ENCODE measurements at places on chromosomes 7 and 10.

DNA sequence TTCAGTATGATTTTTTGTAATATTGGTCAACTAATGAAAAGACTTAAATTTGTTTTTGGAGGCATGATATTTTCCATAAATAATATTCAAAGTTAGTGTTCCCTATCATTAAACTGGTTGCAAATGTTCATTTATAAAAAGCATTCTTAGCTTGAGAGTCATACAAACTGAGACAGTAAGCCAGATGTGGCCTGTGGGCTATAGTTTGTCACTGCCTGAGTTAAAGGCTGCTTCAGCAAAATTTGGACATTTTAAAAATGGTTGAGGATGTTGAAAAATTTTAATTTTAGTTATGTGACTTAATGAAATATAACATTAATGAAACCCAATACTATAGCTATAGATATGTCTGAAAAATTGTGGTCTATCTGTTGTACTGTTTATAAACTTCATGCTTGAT is 180.2 kb upstream of the CACNA2D1 start:
- no peak for DNase-seq

GRCh38 chr10:99612167-99612831 is 7.9 kb downstream of the SLC25A28 start:
- DNase-seq = no peak

GRCh38 chr10:33698033-33698432 is 363.6 kb upstream of the NRP1 start:
- DNase-seq = no peak

- DNase-seq = no peak
These were observed 59.1 kb downstream of the BPGM start for GRCh38 chr7:134705716-134706115.

DNA sequence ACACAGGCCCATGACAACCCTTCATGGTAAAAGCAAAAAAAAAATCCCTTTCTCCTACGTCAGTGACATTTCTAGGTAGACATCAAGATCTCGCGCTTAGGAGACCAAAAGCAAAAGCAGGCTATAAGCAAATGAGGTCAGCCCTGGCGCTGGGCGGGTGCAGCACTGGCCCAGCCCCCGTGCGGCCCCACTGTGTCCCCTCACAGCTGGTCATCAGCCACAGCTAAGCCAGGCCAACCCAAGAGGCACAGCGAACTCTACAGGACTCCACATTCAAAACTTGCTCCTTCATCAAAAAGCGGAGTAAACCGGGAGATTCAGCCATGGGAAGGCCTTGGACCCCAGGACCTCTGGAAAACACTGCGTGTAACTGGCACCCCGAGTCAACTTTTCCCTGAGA is 113.7 kb downstream of the PTPRN2 start:
- DNase-seq = no peak

GRCh38 chr7:151792086-151792485 is 84.8 kb downstream of the PRKAG2 start:
- no peak for DNase-seq

DNA sequence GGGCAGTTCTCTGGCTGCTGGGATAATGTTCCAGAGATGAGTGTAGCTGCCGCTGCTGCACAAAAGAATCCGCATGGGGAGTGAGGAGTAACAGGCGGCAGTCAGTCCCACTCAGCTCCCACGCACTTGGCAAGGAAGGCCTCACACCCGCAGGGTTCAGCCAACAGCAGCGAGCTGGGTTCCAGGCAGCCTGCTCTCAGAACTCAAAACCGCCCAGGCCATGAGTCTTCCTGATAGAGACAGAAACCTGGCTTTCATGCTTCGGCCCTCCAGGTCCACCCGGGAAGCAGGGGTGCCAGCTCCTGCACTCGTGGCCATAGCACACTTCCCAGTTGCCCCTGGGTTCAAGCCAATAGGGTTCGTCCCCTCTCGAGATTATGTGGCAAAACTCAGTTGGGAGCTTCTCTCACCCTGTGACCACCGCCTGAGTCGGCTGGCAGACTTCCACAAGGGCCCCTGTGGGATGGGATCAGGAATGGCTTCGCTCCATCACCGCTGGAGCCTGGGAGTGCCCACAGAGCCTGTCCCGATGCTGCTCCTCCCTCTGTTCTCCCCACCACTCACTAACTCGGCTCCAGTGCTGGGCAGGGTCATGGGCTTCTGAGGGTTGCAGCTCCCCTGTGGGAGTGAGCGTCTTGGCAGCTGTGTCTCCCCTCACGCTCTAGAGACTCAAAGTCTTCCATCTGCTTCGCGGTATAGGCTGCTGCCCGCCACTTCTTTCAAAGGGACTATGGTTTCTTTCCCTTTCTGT is 20.6 kb downstream of the CLRN3 start:
- DNase-seq = no peak

DNA sequence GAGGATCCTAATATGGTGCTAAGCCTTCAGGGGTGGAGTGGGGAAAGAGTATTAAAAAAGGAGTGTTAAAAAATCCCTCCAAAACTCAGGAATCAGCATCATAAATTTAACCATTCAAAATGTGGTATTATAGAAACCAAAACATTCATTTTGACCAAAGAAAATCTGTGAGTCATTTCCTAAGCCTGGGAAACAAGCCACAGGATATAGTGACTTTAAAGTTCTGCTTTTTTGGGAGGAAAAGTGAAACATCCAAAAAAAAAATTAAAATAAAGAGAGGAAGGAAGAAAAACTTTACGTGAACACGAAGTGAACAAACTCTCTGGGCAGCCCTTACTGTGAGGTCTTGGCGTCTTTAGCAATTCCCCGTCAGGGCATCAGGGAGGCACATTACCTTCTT is 74.0 kb upstream of the GSDME start:
- no peak for DNase-seq

DNA sequence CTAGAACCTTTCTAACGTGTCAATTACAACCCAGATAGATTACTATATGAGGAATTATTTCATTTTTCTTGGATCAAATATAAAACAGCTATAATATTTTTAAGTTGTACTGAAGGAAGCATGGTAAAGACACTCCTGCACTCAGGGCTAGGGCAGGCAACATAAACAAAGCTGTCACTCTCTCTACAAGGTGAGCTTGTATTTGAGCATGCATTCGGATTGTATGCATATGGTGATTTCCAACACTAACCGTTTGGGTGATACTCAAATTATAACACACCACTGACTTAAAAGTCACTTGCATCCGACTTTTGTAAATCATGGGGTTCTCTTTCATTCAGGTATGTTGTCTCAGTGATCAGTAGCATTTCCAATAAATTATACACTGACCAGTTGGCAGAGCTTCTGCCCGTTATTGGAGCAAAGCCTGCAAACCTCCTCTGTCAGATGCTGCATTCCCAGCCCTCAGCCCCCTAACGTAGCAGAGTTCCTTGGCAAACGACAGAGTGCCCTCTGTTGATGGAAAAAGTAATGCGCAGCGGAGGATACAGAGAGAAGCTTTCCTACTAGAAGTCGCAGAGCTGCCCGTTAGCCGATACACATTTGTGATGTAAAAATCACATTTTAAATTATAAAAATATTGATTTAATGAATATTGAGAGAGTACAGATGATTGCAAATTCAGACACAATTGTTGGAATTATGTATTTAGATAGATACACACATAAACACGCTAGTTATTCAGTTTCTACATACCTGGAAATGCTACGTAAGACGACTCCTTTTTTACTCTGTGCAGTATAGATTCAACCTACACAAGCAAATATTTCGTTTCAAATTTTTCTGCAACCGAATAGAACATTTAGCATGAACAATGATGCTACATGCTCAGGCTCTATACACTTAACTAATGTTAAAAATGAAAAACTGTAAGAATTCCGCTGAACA is 173.9 kb upstream of the SP4 start:
- no peak for DNase-seq

DNA sequence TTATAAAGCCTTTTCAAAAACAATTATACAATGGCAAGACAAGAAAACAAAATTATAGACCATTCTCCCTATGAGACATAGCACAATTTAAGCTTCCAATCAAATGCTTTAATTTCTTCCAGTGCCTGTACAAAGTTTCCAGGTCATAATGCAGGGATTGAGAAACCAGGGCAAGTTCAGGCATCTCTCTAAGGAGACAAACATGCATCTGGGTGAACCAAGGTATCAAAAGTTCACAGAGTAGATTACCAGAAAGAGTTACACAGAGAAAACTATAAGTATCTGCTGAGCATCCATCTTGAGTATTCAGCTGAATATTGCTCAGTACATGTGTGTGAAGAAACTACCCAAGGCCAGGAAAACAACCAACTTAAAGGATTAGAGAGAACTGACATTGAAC is 89.1 kb downstream of the COL28A1 start:
- DNase-seq = no peak

DNA sequence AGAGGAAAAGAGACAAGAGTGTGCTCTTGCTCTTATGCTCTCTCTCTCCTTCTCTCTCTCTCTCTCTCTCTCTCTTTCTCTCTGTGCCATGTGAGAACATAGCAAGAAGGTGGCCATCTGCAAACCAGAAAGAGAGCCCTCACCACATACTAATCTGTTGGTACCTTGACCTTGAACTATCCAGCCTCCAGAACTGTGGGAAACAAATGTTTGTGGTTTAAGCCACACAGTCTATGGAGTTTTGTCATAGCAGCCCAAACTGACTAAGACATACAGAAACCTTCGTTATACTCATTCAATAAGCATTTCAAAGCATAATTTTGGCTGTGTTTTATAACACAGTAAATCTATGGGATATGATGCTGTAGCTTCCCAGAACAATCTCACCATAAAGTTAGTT is 56.4 kb upstream of the PLPP4 start:
- no peak for DNase-seq

DNA sequence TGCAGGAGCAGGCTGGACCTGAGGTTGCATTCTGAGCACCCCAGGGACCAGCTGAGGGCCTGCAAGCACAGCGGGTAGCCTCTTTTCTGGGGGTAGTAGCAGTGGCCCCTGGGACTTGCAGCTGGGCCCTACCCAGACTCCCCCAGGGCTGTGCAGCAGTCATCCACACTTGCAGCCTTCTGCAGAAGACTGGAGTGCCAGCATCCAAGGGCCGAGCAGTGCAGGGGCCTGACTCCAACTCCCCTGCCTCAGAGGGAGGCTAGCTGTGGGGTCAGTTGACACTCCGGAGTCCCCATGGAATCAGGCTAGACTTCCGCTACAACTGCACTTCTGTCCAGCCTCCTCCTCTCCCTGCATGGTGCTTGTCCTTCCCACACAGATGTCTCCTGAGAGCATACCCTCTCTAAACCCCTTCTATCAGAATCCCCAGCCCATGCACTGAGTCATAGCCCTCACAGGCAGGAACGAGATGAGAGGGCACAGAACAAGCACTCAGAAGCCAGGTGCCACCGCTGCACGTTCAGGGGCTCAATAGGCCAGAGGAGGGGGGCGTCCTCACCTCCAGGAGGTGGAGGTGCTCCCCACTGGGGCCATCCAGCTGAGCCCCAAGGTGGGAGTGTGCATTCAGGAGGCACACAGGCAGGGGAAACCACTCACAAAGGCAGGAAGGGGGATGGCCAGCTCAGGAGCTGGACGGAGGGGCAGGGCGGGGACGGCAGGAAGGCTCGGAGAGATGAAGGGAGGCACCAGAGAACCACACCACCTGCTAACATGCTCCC is 7.5 kb downstream of the RASGEF1A start:
- DNase-seq = no peak

GRCh38 chr7:35993113-35993512 is 159.9 kb upstream of the EEPD1 start:
- no peak for DNase-seq

- DNase-seq = no peak
These were observed 65.6 kb downstream of the STRA8 start for GRCh38 chr7:135299235-135299634.

DNA sequence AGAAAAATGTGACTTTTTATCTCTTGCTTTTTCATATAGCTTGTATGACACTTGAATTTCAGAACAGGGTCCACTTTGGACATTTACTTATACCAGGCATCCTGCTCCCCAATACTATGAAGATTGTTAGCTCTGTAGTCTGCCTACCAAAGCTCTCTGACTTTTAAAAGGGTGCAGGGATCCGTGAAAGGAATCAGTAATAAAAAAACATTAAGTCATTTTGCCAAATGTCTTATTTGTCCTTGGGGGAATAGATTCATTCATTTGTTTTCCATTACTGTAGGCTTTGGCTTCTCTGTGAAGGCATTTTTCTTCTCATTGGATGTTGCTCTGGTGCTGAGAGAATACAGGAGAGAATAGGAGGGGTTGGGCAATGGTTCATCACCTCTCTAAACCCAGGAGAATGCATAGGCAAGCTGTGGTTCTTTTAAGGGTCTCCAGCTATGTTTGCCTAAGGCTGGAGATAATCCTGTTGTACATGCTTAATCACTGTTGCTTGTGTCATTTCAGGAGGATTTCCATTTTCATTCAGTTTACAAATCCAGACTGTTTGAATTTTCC is 103.5 kb downstream of the SRI start:
- no peak for DNase-seq

DNA sequence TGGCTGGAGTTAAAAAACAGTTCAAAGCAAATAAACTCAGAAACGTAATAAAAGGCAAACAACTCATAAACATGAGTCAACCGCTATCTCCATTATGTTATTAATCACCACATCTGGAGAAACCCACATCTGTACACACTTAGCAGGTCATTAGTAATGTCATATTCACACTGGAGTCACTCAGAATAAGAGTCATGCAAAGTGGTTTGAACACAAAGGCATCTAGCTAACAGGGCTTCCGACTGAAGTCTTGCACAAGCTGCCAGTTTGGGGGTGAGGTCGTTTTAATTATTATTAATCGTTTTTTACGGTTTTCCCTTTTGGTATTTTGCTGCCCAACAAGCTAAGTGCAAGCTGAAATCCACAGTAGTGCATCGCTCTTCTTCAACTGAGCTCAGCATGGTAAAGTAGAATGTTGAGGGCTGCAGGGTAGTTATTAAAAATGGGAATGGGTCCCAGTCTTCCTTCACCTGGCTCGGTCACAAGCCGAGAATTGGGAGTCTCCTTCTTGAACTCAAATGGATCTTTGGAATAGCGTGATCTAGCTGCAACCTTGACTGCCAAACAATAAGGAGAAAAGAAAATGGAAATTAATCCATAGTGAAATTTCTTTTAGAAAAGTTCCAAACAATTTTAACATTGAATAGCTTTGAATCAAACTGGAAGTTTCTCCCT is 663.5 kb downstream of the KCNMA1 start:
- no peak for DNase-seq

DNA sequence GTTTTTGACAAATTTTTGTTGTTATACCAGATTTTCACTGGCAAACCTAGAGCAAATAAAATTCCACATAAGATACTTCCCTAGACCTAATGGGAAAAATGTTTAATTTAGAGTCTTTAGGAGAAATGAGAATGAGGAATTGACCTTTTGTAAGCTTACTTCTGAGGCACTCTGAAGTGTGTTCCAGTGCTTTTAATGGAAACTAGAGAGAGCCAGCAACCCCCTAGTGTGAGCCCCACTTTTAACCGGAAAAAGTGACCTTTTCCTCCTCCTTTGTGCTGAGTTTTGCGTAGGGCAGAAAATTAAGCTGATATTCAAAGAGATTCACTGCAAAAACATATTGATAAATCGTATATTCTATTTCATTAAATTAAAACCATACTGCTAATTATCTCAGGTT is 5.2 kb downstream of the IKZF1 start:
- no peak for DNase-seq

- DNase-seq = no peak
These were observed 1175.3 kb downstream of the GATA3 start for GRCh38 chr10:9229702-9230244.

- no peak for DNase-seq
These were observed 7.7 kb downstream of the PFKP start for GRCh38 chr10:3074985-3075600.

Measured in thoracic aorta (tissue), 2 donors.